Stimulated activated CD4-positive, alpha-beta T cell treated with anti-CD3 and anti-CD28 coated beads, Interleukin-4, amount 100 ng/mL, for 1 hour (primary cell): ENCODE measurements at places on chromosomes 6 and 20.

DNA sequence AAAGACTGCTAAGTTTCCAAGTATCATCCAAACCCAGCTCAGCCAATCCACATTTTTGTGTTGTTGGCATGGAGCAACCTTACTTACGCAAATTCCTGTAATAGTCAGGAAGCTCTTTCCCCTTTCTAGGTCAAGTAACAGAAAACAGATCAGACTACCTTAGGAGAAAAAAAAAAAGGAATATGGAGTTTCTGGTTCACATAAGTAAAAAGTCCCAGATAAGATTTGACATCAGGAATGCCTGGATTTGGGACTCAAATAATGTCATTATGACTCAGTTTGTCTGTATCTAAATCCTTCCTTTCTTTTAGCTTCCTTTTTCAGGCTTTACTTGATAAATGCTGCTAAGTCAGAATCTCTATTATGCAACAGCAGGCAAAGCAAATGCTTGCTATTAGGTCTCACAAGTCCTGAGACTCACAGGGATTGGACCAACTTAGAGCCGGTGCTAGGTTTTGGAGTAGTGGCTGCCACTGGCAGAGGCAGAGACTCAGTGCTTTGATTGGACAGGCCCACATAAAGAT is 44.5 kb downstream of the NCOA7 start:
- DNase-seq = no peak

DNA sequence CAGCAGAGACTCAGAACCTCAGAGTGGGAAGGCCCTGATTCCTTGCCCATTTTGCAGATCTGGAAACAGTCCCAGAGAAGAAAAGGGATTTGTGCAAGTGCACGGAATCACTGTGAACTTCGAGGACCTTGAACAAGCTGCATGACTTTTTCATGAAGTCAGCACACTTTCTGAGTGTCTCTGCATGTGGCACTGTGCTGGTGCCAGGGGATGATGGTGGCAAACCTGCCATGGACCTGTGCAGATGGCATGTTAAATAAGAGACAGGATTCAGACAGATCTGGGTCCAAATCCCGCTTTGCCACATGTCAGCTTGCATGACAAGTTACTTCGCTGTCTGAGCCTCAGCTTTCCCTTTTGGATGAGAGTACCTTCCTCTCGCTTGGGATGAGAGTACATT is 26.8 kb downstream of the ZNF831 start:
- no peak for DNase-seq

DNA sequence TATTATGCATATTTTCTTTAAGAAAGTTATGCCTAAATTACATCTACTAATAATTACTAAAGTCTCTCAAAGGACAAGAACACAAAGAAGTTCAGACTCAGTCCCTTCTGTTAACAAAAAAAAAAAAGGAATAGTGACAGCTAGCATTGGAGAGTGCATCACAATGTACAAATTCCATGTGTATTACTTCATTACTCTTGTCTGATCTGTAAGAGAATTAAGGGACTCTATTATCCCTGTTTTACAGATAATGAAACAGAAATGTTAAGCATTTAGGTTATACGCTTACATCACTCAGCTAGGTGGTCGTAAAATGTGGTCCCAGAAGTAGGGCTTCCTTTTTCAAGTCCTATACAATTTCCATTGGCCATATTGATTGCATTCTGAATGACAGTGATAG is 17.2 kb upstream of the VNN1 start:
- DNase-seq = no peak

- no peak for DNase-seq
These were observed 38.3 kb downstream of the SNX3 start for GRCh38 chr6:108222504-108222903.
